ENCODE measurements at places on chromosomes 11 and 22.

GRCh38 chr11:115385226-115385625, 119.0 kb downstream of the CADM1 start:
- DNase-seq: no peak

- no peak for DNase-seq
Observed at GRCh38 chr11:111691741-111692140, 74.4 kb downstream of the PPP2R1B start.

- no peak for DNase-seq
Observed at GRCh38 chr22:19448739-19449421, 1.4 kb upstream of the C22orf39 start.

DNA sequence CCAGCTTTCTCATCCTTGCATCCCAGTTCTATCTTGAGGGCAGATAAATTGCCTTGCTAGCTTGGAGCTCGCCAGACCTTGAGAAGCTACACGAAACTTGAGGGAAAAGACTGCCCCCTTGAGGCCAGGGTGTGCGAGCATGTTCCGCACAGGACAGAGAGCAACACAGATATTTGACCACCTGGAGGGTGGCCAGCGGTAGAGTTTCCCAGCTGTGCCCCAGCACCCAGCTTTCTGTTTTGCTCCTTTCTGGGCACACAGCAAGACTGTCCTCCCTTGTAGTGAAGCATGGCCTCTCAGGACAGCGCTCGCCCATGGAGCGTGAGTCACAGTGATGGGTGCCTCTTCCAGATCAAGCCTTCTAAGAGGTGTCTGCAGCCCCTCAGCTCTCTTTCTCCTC, 23.5 kb downstream of the SPATA19 start:
- no peak for DNase-seq

DNA sequence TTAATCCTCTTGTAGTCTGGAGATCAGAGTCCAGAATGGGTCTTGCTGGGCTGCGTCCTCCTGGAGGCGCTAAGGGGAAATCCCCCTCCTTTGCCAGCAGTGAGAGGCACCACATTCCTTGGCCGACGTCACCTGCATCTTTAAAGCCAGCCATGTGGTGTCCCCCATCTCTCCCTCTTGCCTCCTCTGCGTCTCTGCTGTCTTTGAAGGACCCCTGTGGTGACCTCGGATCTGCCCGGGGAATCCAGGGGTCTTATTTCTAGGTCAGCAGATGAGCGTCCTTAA, 27.2 kb upstream of the PARVB start:
- DNase-seq: no peak

DNA sequence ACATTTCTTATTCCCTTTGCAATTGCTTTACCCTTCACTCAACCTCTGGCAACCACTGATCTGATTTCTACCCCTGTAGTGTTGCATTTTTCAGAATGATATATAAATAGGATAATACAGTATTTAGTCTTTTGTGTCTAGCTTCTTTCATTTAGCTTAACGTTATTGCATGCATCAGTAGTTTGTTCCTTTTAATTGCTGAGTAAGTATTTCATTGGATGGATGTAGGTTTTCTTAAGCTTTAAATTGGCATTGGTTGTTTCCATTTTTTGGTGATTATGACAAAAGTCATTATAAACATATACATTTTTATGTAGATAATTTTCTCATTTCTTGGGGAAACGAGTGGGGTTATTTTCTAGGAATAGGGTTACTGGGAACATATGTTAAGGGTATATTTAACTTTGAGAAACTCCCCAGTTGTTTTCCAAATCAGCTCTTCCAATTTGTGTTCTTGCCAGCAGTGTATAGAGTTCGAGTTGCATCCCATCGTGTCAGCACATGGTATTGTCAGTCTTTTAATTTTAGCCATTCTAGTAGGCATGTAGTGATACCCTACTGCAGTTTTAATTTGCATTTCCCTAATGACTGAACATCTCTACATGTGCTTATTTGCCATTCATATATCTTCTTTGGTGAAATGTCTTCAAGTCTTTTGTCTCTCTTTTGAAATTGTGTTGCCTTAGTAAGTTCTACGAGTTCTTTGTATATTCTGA, 60.3 kb downstream of the DDX10 start:
- DNase-seq: no peak

DNA sequence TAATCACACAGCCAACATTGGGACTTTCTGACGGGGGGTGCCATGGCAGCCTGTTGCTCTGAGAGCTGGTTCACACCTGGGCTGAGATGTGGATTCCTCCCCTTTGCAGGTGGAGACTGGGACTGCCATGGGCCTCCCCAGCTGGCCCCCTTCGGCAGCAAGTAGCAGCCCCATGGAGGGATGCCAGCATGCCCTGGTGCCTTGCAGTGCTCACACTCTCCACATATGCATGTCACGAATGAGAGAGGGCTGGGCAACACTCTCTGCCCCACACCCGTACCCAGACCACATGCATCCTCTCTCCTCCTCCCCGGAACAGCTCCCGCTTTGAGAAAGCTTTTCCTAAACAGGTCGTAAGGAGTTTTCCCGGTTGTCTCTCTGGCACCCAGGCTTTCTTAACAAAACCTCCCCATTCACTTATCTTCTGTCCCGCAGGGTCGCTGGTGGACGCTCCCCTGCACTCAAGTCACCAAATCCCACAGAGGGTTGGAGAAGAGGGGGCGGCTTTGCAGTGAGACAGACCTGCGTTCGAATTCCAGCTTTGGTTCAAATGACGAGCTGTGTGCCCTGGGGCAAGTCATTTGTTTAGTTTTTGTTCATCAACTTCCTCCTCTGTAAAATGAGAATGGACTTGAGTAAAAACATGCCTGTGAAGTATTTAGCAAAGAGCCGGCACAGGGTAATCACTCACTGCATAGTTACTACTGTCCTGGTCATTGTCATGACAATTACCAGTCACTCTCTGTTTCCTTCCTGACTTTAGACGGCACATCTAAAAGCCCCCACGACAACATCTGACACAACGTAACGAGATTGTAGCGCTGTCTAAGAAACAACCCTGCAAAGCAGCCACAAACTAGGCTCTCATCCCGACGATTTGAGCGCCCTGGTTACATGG, 231.3 kb upstream of the B3GAT1 start:
- DNase-seq: no peak

GRCh38 chr11:101003468-101003867, 126.1 kb downstream of the PGR start:
- no peak for DNase-seq

- DNase-seq: no peak
Observed at GRCh38 chr11:16191868-16192240, 164.5 kb downstream of the SOX6 start.

- no peak for DNase-seq
Observed at GRCh38 chr11:34206407-34207300, 101.2 kb downstream of the NAT10 start.

- no peak for DNase-seq
Observed at GRCh38 chr11:94776351-94777321, 8.5 kb downstream of the AMOTL1 start.

DNA sequence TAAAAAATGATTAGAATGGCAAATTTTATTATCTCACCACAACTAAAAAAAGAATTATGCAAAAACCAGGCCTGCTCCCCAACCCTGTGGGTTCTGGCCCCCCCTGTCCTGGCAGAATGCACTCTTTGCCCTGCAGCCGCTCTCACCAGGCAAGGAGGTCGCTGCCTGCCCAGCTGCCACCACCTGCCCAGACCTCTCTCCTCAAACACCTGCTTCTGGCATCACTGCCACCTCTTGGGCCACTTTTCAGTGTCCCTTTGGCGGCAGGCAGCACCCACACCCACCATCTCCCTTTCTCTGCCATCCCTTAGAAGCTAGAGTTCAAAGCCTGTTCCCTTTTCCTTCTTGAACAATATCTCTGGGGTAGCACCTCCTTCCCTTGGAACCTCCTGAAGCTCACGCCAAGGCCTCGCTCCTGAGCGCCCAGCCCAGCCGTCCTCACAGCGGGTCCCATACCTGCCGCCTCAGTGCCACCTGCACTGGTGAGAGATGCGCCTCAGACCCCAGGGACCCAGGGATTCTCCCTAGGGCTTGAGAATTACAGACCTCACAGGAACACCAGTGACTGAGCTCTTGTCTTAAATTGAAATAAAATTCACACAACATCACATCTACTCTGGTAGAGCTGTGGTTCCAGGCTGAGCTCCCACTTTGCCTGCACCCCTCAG, 44.6 kb downstream of the SGSM3 start:
- no peak for DNase-seq

DNA sequence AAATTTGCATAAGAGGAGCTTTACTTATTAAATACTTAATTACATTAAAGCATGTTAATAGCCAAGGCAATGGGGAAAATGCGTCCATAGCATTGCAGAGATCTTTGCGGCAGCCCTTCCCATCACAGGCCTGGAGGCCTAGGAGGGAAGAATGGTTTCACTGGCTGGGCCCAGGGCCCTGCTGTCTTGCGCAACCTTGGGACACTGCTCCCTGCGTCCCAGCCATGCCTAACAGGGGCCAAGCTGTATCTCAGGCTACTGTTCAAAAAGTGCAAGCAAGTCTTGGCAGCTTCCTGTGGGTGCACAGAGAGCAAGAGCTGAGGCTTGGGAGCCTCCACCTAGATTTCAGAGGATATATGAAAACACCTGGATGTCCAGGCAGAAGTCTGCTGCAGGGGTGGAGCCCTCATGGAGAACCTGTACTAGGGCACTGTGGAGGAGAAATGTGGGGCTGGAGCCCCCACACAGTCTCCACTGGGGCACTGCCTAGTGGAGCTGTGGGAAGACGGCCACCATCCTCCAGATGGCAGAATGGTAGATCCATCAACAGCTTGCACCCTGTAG, 46.0 kb downstream of the THAP12 start:
- DNase-seq: no peak

DNA sequence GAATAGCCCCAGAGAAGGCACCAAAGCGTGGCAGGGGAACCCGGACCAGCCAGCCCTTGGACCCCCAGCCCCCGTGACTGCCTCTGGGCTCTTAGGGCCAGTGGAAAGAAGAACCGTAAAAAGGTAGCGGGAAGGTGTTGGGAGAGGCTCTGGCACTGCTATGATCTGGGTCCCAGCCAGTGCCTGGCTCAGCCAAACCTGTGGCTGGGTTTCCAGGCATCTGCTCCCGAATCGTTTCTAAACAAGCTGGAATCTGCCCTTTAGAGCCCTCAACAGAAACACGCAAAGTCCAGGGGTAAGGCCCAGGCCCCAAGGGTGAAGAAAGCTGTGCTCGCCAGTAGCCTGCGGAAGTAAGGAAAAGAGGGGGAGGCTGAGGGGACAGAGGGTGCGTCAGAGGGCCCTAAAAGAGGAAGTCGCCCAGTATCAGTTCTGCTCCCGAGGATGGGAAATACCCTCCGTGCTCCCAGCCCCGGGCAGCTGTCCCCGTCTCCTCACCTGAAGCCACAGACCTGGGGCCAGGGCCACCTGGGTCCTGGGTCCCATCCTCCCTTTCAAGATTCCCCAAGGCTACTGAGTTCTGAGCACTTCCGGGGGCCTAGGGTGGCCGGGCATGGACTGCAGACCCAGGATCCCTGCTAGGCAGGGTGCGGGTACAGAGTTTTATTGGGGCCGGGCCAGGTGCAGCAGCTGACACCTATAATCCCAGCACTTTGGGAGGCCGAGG, 24.7 kb downstream of the IL10RA start:
- DNase-seq: no peak

DNA sequence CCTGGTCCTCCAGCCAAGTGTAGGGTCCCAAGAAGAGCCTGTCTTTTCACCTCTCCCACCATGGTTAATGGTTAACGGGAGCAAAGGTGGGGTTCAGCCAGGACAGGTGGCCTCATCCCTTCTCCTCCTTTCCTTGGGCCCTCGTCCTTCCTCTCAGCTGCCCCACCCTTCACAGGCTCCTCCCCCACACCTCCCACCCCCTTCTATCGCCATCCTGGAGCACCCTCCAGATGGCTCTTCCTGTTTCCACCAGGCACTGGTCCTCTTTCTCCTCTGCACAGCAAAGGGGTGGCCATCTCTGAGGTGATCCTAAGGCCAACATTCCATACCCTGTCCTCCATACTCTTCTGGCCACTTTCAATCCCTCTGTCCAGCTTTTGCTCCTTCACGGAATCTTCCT, 48.9 kb downstream of the SLC22A12 start:
- DNase-seq: no peak

DNA sequence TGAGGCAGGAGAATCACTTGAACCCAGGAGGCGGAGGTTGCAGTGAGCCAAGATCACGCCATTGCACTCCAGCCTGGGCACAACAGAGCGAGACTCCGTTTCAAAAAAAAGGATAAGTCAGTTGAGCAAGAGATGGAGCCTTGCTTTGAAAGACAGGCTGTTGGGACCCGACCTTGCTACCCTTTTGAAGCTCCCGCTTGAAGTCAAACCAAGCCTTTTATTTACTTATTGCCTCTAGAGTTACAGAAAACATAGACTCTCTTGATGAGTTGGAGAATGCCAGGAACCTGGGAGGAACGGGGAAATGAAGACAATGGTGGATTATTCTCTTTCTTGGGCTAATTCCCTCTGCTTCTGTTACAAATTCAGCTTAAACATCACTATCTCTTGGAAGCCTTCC, 4.9 kb downstream of the SYN3 start:
- no peak for DNase-seq

DNA sequence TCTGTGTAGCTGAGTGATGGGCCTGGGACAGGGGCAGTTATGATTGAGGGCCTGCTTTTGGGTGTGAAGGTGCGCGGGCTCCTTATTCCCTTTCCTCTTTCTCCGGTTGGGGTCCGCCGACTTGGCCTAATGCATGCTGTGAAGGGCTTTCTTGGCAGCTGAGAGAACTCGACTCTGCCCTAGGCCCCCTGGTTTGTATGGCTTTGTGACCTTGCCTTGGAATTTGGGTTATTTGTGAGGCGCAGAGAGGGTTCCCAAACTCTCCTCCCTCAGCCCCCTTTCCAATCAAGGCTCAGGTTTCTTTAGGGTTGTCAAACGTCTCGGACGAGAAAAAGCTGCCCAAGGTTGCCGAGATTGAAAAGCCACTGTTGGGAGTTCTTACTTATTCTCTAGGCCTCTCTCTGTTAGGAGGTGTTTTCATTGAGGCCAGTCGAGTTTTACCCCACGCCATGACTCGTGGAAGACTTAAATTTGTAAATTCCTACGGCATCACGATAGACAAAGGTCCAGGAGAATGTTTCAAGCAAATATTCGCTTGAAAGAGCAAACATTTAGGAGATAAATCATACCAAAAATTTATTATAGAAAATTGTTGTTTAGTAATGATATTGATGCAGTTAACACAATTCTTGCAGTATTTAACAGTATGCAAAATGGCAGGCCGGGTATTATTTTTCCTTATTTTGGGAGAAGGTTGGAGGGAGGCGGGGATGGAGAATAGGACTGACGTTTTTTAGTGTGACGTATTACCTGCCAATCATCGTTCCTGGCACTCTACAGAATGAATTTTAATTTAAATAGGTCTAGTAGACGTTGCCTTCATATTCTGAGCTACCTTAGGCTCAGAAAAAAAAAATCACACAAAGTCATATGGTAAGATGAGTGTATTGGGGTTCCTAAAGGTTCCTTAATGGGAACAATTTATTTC, 689 bp downstream of the PDHX start:
- no peak for DNase-seq

GRCh38 chr11:92227230-92227814, 2.7 kb downstream of the FAT3 start:
- no peak for DNase-seq

GRCh38 chr22:43843783-43844530, 18.4 kb downstream of the SULT4A1 start:
- no peak for DNase-seq
